Stimulated activated CD4-positive, alpha-beta T cell treated with anti-CD3 and anti-CD28 coated beads, Interleukin-12 subunit alpha, Interleukin-12 subunit beta, amount 100 ng/mL, for 24 hours (primary cell): ENCODE measurements at places on chromosomes 13 and 19.

- no peak for DNase-seq
Measured at GRCh38 chr19:47313754-47314295, 4.2 kb downstream of the C5AR1 start.

- no peak for DNase-seq
Measured at GRCh38 chr13:100196375-100196774, 107.5 kb downstream of the PCCA start.

DNA sequence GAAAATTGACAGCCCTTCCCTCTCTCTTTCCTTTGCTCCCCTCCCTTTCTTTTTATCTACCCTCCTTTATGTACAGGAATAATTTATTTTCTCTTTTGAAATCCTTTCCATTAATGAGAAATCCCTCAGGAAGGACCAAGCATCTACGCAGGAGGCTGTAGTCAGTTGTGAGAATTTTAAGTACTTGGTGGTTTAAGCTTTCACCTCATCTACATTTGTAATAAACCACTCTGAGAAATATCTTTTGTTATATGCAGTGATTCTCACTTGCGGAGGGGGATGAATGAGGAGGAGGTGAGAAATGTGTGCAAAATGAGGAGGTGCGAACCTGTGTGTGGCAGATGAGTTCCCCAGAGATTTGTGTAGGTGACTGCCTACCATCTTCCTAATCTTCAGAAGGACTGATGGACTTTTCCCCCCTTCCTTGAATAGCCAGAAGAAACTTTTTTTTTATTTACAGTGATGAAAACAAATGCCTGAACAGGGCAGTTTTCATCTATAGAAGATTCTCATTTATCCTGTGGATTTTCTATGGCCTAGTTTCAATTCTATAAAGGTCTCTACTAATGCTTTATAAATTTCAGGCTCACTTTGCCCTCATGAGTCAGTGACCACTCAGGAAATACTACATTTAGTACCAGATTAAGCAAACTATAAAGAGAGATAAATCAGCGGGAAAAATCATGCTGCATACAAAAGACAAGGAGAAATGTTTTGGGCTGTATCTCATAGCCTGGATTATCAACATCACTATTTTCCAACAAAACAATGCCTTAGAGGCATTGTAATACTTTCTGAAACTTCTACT lies 118.3 kb downstream of the LHFPL6 start:
- DNase-seq = no peak

DNA sequence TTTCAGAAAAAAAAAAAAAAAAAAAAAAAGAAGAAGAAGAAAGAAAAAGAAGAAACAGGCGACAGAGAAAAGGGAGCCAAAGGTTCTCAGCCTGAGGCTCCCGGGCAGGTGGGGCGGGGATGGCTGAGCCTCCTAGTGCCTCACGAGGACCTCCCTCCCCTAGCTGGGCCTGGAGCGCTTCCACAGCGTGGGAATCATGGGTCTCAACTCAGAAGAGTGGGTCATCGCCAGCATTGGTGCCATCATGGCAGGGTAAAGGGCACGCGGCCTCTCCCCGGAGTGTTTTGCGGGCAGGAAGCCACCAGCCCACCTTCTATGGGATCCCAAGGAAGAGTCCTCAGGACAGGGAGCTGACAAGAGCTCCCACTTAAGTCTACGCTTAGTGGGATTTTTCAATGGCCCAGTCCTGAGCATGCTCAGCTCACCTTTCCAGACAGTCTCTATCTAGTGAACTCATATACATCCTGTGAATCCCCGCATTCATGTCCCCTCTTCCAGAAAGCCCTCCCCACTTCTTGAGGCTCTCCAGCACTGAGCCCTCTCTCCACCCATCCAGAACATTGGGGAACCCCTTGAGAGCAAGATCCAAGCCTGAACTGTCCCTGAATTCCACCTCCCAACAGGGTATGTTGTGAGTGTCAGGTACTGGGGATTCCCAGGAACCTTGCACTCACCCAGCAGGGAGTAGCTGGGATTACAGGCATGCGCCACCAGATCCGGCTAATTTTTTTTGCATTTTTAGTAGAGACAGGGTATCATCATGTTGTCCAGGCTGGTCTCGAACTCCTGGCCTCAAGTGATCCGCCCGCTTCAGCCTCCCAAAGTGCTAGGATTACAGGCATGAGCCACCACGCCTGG lies 69.6 kb downstream of the ACSBG2 start:
- no peak for DNase-seq

- no peak for DNase-seq
Measured at GRCh38 chr13:103156346-103156998, 90.3 kb upstream of the SLC10A2 start.
